ENCODE measurements at places on chromosomes 11 and 22. TPM values are rescaled to one million over a fixed set of nuclear protein-coding genes. Genes with fewer than 3 reads are reported as not detected.
A peak's percentile ranks its signal among the peaks of the same experiment; 100 is the strongest.

- DNase-seq, result no peak
These were observed 45.2 kb downstream of the LGR4 start for GRCh38 chr11:27427183-27427980.

DNA sequence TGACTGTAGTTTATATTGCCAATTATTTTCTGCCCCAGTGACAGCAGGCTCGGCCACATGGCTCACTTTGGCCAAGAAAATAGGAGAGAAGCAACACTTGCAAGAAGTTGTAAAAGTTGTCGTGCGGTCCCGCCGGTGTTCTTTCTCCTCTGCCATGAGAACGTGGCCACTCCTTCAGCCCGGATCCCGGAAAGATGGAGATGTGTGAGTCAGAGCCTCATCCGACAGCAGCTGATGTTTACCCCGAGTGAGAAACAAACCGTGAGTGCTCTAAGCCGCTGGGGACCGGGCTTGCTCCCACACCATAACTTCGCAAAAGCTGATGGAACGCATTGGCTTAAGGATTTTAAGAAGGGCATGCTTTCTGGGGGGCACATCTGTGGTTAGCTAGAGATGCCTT is 157.0 kb downstream of the CACNA1I start:
- DNase-seq, result no peak

DNA sequence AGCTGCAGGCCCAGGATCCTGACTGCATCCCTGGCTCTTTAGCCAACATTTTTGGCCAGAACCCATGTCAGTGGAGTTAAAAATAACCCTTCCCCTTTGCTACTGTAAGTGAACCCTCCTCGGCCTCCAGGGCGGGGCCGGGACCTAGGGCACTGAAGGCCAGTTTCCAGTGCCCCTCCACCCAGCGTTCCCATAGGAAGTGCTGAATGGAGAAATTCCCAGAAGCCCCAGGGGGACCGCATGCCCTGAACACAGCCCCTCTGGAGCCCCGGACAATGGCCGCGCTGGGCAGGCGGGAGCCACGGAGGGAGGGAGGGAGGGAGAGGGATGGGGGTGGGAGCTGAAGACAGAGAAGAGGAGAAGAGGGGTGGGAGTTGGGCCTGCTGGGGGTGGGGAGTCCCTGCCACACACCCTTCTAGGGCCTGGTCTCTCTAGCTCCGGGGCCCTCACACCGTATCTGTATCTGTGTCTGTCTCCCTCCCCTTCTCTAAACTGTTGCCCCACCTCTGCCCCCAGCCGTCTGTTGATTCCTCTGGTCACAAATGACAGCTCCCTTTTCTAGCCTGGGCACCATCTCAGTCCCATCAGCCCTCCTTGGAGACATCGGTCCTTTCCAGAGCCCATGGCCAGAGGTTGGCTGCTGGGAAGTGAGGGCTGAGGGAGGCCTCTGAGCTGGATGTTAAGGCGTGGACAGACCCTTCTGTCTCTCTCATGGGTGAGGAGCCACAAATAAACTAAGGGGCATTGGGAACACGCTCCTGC is 10.9 kb downstream of the PDGFB start:
- peak; percentile 86 for DNase-seq

GRCh38 chr11:66429983-66430602 is 8.6 kb downstream of the MRPL11 start:
- DNase-seq, result peak; percentile 86

DNA sequence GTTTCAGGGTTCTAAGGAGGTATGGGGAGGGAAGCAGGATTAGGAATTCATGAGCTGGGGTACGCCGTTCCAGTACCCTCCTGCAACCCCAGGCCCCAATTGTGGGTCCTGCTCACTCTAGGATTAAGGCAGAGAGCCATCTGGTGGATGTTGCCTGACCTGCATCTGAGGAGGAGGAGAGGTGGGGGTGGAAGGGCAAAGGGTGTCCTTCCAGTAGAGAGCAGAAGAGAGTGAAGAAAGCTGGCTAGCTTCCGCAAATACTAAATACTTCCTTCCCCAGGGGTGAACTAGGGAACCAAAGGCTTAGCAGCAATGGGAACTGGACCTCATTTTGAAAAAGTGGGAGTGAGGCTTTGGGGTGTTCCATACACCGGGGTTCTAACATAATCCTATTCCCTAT is 10.6 kb downstream of the LRRC51 start:
- peak; percentile 84 for DNase-seq

DNA sequence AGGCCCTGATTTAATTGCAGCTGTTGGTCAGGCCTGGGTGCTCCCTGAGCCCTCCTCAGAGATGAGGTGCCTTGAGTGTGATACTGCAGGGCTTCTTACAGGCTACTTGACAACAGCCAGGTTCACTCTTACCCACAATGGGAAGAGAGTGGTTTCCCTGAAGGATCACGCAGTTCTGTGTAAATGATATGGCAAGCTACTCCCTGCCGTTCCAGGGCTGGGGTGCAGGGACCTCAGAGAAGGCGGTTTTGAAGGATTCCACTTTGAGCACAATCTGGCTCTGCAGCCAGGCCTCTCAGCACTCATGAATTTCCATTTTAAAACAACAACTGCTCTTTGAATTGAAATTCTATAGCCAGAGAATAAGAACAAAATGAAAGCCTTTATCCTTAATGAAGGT is 92.9 kb downstream of the SLC17A6 start:
- DNase-seq, result no peak

- peak; percentile 58 for DNase-seq
These were observed 378.0 kb downstream of the NTM start for GRCh38 chr11:131748151-131749050.

DNA sequence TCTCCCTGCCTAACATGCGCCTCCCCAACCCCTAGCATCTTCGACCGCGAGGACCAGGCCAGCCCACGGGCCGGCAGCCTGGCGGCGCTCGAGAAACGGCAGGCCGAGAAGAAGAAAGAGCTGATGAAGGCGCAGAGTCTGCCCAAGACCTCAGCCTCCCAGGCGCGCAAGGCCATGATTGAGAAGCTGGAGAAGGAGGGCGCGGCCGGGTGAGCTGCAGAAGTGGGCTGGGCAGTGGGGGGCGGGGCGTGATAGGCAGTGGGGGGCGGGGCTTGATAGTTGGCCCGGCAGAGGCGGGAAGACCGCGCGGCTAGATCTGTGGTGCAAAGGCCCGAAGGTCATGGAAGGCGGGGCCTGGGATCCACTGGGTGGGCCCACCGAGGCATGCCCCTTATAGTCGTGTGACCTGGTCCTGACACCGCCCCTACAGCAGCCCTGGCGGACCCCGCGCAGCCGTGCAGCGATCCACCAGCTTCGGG is 8.7 kb downstream of the SELENOM start:
- DNase-seq, result peak; percentile 64

DNA sequence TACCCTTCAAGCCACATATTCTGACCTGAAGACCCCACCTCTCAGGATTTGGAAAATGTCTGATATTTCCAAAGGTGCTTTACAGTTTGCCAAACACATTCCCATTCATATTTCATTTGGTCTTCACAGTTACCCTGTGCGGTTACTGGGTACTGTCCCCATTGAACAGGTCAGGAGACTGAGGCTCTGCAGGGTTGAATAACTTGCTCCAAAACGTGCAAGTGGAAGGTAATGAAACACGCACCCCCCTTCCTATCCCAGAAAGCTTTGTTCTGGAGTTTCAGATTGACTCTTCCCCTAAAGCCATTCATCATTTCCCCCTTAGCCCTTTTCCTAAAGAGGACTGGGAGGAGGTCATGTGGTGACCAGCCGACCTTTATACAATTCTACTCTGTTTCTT is 18.8 kb downstream of the MICAL2 start:
- no peak for DNase-seq

GRCh38 chr11:92670308-92670890 is 299.1 kb upstream of the MTNR1B start:
- no peak for DNase-seq

DNA sequence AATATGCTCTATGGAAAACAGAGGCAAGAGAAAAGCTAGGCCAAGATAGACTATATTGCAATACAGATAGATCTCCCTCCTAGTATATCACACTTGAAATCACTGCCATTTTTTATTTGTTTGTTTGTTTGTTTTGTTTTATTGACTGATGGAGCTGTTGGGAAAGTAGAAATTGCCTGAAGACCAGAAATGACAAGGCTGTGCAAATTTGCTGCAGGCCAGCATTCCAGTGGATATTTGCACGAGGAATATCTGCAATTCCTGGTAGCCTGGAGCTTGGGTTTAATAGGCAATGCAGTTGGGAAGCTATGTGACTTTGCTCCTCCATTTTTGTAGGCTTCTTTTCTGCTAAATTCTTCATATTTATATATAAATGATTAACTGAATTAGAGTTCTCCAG is 991.7 kb downstream of the LRRC4C start:
- no peak for DNase-seq

- no peak for DNase-seq
These were observed 18.2 kb upstream of the OR10W1 start for GRCh38 chr11:58286249-58286648.

- no peak for DNase-seq
These were observed 31.4 kb downstream of the POU2AF1 start for GRCh38 chr11:111347723-111348115.

DNA sequence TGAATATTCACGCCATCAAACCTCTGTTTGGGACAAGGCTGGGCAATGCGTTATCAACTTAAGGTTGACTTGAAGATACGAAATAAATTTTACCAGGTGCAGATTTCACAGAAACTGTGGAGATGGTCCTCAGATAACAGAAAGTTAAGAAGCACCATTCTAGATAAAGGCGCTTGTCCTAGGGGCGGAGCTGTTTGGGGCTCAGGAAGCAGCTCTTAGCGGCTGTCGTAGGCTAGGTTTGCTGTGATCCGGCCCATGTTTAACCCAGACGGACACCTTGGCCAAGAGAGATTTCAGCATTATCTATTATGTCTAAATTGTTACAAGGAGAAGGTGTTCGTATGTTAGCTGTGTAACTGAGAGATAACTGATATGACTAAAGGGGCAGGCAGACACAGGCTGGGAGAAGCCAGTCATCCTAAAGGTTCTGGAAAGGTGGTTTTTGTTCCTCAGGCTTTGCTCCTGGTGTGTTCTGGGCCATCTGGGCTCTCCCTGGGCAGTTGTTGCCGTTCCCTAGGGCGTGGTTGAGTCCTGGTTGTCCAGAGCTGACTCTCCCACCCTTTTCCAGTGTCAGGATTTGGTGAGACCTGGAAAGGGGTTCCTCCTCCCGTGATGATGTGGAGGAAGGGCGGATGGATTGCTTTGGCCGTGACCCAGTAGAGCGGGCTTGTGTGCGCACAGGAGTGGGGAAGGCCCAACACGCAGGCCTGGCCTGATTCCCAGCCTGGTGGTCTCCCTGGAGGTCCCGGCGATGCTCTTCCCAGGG is 25.8 kb downstream of the TPCN2 start:
- peak; percentile 66 for DNase-seq

DNA sequence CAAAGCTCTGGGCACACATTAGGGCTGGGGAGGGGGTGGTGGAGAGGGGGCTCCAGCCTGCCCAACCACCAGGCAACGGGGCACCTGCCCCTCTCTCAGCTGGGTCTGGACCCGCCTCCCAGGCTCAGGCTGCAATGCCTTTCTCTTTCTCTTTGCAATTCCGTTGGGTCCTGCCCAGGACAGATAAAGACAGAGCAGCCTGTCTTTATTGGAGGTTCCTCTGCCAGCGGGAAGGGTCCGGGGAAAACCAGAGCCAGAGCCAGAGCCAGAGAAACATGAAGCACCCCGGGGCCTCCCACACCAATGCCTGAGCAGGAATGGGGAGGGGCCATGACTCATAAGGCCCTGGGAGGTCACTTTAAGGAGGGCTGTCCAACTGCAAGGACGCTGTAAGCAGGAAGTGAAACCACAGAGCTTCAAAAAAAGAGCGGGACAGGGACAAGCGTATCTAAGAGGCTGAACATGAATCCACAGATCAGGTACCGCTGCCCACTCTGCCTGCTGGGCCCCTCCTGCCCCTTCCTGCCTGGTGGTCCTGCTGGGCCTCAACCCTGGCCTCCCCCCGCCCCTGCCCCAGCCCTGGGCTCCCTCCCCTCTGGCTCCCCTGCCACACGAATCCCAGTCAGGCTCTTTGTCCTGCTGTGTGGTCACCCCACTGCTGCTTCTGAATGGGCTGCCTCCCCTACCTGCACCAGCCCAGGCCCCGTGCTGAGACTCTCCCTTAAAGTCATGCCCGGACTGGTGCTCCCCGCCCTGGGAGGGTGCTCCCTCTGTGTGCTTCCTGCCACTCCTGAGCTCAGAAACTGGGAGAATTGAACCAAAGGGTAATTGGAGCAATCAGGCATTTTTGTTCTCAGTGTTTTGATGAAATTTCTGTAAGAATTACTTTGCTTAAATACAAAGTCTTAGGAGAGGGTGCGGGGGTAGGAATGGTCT is at the start of gene APOBEC3B:
TSS of gene APOBEC3B (plus strand) at position 356 of the 936 bp plus-strand sequence. CDS start at position 463, 107 bp downstream.
- peak; percentile 90 for DNase-seq

DNA sequence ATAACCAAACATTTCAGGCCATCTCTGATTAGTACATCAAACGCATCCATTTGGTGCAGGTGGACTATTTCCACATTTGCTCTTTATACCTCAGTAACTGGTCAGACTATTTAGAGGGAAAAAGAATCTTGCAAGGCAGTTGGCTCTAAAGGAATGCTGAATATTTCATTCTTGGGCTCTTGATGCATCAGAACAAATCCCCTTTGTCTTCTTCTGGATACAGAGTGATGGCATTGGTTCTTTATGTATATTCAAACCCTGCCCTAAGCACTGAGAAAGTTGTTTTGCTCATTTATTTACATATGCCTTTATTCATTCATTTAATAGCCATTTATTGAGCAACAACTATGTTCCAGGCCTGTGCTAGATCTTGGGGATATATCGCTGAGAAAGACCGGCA is 31.1 kb upstream of the RAB30 start:
- DNase-seq, result no peak

DNA sequence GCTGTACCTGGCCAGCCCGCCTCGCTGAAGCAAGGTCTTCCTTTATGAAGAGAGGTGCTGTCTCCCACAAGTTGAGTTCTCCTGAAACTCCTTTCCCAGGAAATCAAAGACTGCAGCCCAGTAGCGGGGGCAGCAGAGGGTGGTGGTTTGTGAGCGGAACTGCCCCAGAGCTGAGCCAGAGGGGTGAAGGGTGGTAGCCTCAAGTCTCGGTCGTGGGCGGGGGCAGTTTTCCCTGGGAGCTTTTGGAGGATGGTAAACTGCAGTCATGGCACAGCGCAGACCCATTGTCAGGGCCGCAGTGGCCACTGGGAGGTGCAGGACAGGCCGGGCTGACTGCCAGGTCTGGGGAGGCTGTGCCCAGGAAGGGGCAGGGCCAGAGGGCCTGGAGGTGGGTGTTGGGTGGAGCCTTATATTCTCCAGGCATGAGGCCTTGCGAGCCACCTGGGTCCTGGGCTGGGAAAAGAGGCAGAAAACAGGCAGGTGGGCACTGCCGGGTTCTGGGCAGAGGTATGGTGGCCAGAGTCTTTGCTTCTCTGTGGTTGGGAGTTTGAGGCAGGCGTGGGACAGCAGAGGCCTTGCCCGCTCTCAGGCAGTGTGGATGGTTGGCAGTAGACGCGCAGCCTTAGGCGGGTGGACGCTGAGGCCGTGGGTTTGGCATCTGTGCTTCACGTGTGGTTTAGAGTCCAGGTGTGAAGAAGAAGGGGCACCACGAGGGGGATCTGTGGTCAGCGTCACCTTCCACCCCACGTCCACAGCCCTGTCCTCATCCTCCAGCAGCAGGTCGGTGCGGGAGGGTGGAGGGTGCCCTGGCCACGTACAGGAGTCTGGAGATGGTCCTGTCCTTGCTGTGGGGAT is 1176.4 kb downstream of the BRD1 start:
- DNase-seq, result peak; percentile 41

OR5I1 gene
- not detected for total RNA-seq

ASPHD2 gene
- 0.23 TPM for total RNA-seq

PACSIN3 gene
- total RNA-seq, result 129 TPM

SCN4B gene
- 7.3 TPM for total RNA-seq

LARGE2 gene
- total RNA-seq, result 0.48 TPM

TREH gene
- total RNA-seq, result not detected

XKR3 gene
- total RNA-seq, result not detected

OR8A1 gene
- not detected for total RNA-seq

C11orf65 gene
- total RNA-seq, result 0.44 TPM

SLC22A25 gene
- not detected for total RNA-seq

NXPE1 gene
- not detected for total RNA-seq

Data from right cardiac atrium (tissue), 5 donors.